ENCODE measurements at places on chromosomes 1 and 21.
A peak's percentile ranks its signal among the peaks of the same experiment; 100 is the strongest.

DNA sequence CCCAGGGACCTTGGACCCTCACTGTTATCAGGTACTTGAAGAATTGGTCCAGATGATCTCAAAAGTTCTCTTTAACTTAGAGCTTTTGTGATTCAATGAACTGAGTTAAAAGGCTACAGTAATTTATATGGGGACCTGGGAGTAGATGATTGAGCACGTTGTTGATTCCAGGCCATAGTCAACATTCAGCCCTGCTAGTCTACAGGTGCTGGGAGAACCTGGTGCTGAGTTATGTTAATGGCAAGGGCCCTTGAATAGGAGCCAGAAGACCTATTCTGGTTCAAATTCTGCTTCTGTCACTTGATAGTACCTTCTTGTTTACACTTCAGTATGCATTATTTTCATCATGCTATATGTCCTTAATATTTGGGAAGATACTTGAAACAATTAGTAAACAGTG is 11.2 kb downstream of the DYRK3 start:
- DNase-seq, result no peak

DNA sequence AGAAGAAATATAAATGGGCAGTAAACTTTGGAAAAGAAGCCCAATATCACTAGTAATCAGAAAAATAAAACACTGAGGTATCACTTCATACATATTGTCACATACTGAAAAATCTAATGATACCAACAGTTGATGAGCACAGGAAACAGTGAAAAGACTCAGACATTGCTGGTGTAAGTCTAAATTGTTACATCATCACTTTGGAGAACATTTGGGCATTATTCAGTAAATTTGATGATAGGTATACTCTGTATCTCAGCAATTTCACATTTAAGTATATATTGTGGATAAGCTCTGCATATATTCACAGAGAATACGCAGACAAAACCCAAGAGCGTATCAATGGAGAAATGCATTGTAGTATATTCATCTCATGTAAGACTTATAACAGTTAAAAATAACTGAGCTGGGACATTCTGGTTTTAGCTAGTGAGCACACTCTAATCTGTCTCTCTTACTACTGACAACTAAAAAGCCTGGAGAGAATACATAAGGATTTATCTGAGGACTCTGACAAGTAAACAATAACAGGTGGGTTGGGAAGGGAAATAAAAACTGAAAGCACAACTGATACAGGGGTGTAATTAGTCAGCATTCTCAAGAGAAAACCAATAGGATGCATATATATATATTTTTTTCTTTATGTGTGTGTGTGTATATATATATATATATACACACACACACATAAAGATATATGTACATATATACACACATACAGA is 212.7 kb upstream of the JUN start:
- no peak for DNase-seq

DNA sequence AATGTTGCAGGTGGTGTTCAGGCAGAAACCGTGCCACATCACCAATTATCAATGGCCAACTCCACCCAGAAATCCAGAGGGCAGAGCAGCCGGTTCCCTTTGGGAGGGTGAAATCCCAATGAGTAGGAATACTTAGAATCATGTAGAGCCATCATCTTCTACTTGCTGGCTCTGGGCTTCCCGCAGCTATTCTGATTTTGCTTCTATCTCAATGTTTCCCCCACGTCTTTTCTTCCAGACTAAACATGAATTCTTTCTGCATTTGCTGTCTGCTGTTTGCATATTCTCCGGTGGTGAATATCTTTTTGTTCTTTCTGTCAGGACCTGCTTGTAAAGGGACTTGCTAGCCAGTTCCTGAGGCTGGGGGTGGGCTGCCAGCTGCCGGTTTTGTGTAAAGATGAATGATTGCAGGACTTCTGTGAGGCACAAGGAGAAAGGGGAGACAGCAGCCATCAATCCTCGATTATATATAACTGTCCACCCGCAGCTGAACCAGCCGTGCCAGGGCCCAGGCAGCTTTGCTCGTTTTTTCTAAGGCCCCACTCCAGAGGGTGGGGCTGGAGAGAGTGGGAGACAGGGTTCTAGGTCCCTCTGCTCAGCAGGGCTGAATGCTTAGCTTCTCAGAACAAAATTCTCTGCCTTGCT is 33.2 kb downstream of the PRAMEF20 start:
- no peak for DNase-seq

DNA sequence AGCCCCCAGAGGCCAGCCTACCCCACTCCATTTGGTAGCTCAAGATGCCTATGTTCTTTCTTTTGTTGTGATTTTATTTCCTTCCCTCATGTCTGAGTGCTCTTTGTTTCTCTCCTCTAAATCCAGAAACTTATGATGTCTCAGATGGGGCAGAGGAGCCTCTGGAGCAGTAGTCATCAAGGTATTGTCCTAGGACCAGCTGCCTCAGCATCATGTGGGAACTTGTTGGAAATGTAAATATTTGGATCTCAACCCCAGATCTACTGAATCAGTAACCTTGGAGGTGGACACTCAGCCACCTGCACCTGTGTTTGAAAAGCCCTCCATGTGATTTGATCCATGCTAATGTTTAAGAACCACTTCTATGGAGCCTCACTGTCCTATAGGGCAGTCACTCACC is 593.1 kb upstream of the PLXNA2 start:
- DNase-seq, result no peak

DNA sequence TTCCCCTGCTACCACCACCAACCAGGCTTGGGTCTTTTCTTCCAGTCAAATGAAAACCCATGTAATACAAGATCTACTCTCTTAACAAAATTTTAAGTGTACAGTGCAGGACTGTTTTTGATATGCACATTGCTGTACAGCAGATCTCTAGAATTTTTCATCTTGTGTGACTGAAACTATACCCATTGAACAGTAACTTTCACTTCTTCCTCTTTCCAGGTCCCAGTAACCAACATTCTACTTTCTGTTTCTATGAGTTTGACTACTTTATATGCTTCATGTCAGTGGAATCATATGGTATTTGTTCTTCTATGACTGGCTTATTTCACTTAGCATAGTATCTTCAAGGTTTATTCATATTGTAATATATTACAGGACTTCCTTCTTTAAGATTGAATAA is 45.3 kb upstream of the PLPPR4 start:
- DNase-seq, result no peak

DNA sequence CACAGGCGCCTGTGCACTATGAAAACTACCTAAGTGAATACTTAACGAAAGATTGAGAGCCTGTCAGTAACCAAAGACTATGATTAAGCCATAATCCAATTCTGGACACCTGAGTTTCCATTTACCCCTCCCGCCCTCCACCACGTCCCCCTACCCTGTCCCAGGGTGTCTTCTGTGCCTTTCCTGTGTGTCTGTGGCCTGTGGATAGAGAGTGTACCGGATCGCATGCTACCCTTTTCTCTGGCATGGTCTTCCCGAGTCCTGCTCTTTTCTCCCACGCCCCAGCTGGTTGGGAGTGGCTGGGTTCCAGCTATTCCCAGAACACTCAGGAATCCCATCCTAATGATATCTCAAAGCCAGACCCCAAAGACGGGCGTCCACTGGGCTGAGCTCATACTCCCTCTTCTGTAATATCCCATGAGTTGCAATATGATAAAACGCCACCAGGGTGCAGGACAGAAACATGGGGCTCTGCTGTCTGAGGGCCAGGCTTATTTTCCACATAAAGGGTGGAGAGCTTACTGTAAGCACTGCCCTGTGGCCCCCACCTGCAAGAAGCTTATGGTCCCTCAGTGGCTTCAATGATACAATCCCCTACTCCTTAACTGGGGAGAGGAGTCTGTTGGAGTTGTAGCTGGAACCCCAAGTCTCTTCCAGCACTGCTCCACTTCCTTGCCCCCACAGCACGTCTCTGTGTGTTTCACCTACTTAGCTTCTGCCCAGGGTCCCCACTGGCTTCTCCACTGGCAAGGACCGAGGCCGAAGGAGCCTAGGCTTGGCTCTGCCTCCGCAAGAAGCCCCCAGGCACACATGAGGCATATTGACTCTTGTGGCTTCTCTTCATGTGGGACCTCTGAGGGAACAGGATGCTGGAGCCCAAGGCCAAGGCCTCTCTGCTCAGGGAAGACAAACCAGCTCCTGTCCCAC is 17.6 kb upstream of the ALX3 start:
- peak; percentile 9 for DNase-seq

DNA sequence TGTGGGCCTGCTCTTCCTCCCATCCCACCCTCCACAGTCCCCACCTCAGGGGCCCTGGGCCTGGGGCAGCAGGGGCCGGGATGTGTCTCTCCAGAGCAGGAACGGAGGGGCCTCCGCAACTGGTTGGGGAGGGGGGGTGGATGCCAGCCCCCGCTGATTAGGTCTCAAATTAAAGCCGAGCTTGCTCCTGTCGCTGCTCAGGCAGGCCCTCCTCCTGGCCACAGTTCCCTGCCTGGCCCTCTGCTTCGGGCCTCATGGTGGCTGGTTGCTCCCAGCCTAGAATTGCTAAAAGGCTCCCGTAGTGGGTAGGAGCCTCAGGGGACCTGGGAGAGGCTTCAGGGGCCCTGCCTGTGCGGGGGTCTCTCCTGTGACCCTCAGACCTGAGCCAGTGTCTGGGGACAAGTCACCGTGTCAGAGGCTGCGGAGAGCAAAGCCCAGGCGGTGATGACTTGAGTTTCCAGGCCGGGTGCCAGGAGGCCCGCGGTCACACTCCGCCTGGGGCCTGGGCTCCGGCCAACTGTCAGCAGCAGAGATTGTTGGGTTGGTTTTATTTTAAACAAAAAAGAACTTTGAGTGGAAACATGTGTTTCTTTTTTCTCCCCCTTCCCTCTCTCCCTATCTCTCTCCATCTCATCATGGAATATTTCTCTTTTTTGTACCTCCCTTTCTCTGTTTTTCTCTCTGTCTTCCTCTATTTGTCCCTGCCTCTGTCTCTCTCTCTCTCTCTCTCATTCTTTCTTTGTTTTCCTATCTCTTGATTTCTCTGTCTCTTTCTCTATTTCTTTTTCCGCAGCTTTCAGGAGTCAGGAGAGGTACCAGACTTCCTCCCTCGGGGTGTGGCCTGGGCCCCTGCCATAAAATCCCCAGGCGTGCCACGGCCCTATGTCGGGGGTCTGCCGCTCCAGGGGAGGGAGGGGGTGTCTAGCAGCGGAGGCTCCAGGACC is 20.0 kb upstream of the EPHA2 start:
- DNase-seq, result peak; percentile 66

DNA sequence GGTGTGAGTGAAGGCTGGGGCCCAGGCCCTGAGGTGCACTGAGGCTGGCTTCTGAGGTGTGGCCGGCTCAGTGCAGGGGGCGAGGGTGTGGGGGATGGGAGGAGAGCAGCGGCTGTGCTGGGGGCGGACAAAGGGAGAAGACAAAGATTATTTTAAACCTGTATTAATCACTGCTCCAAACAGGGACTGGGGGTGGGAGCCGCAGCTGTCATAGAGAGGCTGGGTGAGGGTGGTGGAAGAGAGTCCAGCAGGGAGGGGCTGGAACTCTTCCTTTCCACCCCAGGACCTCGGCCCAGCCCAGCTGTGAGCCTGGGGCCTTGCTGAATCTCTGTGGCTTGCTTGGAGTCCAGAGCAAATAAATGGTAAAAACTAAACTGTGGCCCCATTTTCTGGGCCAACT is 106.9 kb downstream of the KCND3 start:
- DNase-seq, result no peak

GRCh38 chr1:54052431-54052933 is 522 bp downstream of the TMEM59 start:
- peak; percentile 14 for DNase-seq

DNA sequence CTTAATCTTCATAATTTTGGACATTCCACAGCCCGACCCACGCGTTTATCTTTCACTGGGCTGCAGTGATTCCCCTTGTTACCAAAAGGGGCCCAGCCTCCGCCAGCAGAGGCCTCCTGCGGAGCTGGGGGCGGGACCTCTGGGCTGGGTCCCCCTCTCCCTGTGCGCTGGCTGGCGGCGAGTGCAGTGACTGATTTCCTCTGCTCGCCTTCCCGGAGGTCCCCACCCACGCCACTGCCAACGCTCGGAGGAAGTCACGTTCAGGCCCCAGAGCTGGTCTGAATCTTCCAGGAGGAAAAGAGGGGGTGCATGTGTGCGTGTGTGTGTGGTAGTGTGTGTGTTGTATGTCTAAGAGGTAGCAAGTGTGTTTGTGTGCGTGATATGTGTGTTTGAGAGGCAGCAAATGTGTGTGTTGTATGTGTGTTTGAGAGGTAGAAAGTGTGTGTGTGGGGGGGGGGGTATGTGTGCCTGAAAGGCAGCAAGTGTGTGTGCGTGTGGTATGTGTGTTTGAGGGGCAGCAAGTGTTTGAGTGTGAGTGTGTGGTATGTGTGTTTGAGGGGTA is 35.0 kb upstream of the JAK1 start:
- DNase-seq, result no peak

DNA sequence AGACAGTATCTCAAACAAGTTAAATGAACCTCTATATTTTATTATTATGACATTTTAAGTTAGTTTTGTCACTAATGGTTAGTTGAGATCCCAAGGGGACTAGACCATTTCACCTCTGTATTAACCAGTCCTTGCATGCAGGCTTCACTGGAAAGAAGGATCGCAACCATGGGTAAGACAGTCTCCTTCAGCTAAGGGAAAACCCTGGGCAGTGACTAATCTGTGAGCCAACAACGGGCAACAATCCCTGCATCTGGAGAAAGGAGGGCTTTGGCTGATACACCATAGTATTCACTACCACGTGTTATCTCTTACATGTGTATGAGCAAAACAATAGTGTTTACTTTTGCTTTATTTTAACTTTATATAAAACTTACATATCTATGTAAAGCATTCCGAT is 708.8 kb upstream of the CHRM3 start:
- peak; percentile 82 for DNase-seq

- no peak for DNase-seq
Observed at GRCh38 chr1:218939095-218939494, 234.6 kb upstream of the LYPLAL1 start.

DNA sequence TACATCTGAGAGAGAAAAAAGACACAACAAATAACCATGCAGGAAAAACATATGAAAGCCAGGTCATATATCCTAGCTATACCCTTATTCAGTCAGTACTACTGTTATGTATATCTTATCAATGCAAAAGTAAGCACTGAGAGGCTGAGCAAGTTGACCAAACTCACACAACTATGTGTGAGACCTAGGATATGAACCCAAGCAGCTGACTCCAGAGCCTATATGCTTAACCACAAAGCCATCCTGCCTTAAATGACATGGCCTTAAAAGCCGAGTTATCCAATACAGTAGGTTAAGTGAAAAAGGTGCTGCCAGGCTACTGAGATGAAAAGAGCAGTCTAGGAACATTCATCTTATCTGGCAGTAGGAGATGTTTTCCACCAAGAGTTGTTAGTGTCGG is 151.6 kb downstream of the RERE start:
- DNase-seq, result no peak

GRCh38 chr1:46687921-46688509 is 16.4 kb downstream of the TEX38 start:
- no peak for DNase-seq

- no peak for DNase-seq
Observed at GRCh38 chr1:207971331-207972219, 60.6 kb upstream of the CD34 start.

Data from HS-5 (cell line).